ENCODE measurements at places on chromosomes 6 and 20. TPM values are rescaled to one million over a fixed set of nuclear protein-coding genes. Genes with fewer than 3 reads are reported as not detected.

ZC2HC1B gene
- not detected for total RNA-seq

EYS gene
- total RNA-seq, result 0.09 TPM

ARMC12 gene
- total RNA-seq, result 0.45 TPM

NKX2-4 gene
- total RNA-seq, result not detected

TP53RK gene
- 12.4 TPM for total RNA-seq

SFTA2 gene
- not detected for total RNA-seq

SLC52A3 gene
- total RNA-seq, result not detected

PTCRA gene
- not detected for total RNA-seq

ARFGAP1 gene
- 45.5 TPM for total RNA-seq

EDN1 gene
- 7.4 TPM for total RNA-seq

ATP6V1G2 gene
- 3.8 TPM for total RNA-seq

HLA-B gene
- 84.2 TPM for total RNA-seq

IYD gene
- total RNA-seq, result not detected

PGC gene
- total RNA-seq, result not detected

HLA-DQA1 gene
- not detected for total RNA-seq

SCGN gene
- not detected for total RNA-seq

FAM209B gene
- not detected for total RNA-seq

ZFP57 gene
- total RNA-seq, result not detected

ME1 gene
- total RNA-seq, result 17.0 TPM

HSPA12B gene
- total RNA-seq, result 0.18 TPM

MAP7 gene
- total RNA-seq, result 0.49 TPM

SPATS1 gene
- not detected for total RNA-seq

HUS1B gene
- total RNA-seq, result 0.65 TPM

IPCEF1 gene
- total RNA-seq, result 1.3 TPM

SLC22A3 gene
- total RNA-seq, result 1.5 TPM

BEND6 gene
- total RNA-seq, result 34.8 TPM

FAM120B gene
- total RNA-seq, result 29.4 TPM

TMEM74B gene
- not detected for total RNA-seq

GFOD1 gene
- total RNA-seq, result 3.0 TPM

RBM24 gene
- total RNA-seq, result 1.9 TPM

TRIM31 gene
- not detected for total RNA-seq

HMGN3 gene
- 42.3 TPM for total RNA-seq

POU5F1 gene
- not detected for total RNA-seq

MAP3K5 gene
- 15.5 TPM for total RNA-seq

OVOL2 gene
- not detected for total RNA-seq

KCNS1 gene
- total RNA-seq, result not detected

TNXB gene
- total RNA-seq, result 315 TPM

MAS1 gene
- under 0.01 TPM for total RNA-seq

Measured in fibroblast of the aortic adventitia (primary cell).